Uterus (tissue), 4 donors: ENCODE measurements at places on chromosomes 13 and 19. TPM values are rescaled to one million over a fixed set of nuclear protein-coding genes. Genes with fewer than 3 reads are reported as not detected.

DNA sequence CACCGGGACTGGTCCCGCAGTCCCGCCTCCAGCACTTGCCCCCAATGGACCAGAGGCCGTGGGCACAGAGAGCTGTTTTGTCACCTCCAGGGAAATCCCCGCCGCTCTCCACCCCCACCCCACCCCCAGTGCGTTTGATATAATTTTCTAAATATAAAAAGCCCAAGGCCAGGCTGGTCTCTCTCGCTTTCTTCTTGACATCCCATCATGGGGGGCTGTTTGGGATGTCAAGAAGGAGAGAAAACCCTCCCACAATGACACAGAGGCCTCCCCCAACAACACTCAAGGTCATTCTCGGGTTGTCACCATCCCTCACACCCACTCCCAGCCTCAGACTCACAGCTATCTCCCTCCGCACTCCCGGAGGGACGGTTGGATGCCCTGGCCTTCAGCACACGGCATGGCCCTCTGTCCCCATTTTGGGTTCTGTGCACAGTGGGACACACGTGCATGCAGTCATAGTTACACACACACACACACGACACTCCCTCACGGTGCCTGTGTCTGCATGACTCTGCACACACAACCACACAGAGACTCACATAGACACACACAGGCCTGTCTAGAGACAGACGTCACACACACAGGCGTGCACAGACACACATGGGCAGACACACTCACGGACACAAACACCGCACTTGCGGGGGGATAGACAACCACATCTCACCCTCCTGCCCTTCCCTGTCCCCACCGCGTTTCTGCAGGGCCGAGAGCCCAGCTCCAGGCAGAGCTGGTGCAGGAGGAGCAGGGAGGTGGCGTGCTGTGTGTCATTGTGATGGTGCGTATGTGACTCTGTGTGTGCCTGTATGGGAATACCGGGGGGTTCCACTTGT lies 4.8 kb upstream of the NFIC start:
- H3K4me3 ChIP-seq = peak overlapping the region; percentile 90
- no peaks in the 10 kb centered on the region for H3K4me1 ChIP-seq
- H3K36me3 ChIP-seq = no peaks in the 10 kb centered on the region
- DNase-seq = no peak

GRCh38 chr19:49512970-49513745 lies 697 bp downstream of the FCGRT start:
- H3K36me3 ChIP-seq = no peaks in the 10 kb centered on the region
- peak overlapping the region; percentile 95 for H3K27ac ChIP-seq
- no peaks in the 10 kb centered on the region for H3K27me3 ChIP-seq
- peak; percentile 72 for DNase-seq

GRCh38 chr19:44884566-44884965 lies 6.5 kb upstream of the TOMM40 start:
- DNase-seq = no peak
- H3K36me3 ChIP-seq = no peaks in the 10 kb centered on the region
- peaks cover under 1% of the 10 kb centered on the region for H3K4me1 ChIP-seq
- no peak overlapping the region for H3K27ac ChIP-seq
- no peak overlapping the region for H3K4me3 ChIP-seq

Gene KLK11
- 2.0 TPM for total RNA-seq

Gene PSG2
- total RNA-seq = not detected

GRCh38 chr19:17615889-17616685 lies 60.6 kb downstream of the COLGALT1 start:
- no peaks in the 10 kb centered on the region for H3K36me3 ChIP-seq
- H3K4me1 ChIP-seq = no peaks in the 10 kb centered on the region
- H3K27ac ChIP-seq = no peak overlapping the region
- DNase-seq = no peak
- H3K27me3 ChIP-seq = no peaks in the 10 kb centered on the region

Gene SLC25A41
- 0.52 TPM for total RNA-seq
